Activated CD4-positive, alpha-beta T cell treated with anti-CD3 and anti-CD28 coated beads for 24 hours (primary cell): ENCODE measurements at places on chromosomes 5 and 9.

- DNase-seq: no peak
These were observed 262.8 kb upstream of the CDH6 start for GRCh38 chr5:30930736-30931135.

DNA sequence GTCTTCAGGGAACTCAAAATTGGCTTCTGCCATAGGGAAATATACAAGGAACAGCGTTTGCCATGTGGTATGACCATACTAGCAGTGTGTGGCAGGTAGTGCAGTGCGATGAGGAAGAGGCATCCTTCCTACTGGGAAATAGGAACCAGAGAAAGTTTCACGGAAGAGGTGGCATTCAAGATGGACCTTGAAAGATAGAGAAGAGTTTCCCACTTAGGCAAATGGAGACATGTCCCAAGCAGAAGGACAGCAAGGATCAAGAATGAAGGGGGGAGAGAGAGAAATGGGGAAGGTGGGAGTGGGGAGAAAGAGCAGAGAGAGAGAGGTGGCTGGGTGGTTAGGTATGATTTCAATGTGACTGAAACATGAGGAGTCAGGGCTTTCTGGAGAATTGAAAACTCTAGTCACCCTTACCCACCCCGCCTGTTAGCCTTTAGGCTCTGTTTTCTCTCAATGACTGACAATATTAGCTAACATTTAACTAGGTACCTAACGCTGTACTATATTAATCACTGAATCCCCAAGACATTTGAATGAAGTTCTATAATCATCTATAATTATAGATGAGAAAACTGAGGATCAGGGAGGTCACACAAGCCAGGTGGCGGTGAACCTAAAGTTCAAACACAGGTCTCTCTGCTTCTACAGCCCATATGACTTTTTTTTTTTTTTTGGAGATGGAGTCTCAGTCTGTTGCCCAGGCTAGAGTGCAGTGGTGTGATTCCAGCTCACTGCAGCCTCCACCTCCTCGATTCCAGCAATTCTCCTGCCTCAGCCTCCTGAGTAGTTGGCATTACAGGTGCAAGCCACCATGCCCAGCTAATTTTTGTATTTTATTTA is 171.3 kb downstream of the NR3C1 start:
- no peak for DNase-seq

GRCh38 chr5:81759632-81760005 is 8.7 kb upstream of the SSBP2 start:
- DNase-seq: no peak

GRCh38 chr9:108691614-108692013 is 164.2 kb downstream of the ACTL7B start:
- no peak for DNase-seq

GRCh38 chr5:109016300-109016699 is 268.6 kb downstream of the FER start:
- DNase-seq: no peak

DNA sequence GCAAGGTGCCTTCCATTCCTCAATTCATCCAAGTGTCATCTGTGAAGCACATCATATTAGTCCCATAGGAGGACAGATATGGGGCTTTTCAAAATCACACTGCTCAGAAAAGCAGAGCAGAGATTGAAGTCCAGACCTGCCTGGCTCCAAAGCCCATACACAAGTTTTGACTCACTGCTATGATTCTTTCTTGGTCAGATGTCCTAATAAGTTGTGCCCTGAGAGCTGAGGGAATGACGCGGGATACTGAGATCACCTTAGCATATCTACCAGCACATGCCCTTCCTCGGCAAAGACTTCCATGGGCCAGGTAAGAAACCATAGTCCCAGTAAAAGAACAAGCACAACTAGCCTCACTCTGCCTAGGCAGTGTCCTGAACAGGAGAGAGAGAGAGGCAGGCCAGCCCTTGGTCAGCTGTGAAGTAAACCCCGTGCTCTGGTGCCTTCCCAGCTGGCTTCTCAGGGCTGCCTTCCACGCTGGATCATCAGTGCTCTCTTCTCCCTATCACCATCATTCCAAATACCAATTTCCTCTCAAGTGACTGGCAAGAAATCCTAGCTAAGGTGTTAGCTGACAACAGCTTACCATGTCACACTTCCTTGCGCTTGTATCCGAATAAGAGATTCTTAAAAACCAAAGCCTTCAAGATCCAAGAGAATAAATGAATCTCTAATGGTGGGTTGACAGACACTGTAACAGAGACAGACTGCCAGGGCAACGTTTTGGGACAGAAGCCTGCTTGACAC is 73.2 kb downstream of the SIL1 start:
- DNase-seq: no peak
